ENCODE measurements at places on chromosomes 6 and 20.

DNA sequence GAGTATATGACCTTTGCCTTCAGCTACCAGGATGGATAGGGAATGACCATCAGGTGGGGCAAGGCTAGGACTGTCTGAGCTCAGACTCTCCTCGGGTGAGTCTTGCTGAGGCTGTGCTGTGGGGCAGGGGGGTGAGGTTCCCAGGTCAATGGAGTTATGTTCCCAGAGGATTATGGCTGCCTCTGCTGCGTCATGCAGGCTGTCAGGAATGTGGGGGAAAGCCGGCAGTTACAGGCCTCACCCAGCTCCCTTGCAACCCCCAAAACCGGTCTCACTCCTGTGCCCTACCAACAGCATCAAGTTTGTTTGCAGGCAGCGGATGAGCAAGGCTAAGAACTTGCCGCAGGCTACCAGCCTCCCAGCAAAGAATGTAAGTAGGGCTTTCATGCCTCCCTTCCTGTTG, 93.5 kb downstream of the ESR1 start:
- DNase-seq = no peak

DNA sequence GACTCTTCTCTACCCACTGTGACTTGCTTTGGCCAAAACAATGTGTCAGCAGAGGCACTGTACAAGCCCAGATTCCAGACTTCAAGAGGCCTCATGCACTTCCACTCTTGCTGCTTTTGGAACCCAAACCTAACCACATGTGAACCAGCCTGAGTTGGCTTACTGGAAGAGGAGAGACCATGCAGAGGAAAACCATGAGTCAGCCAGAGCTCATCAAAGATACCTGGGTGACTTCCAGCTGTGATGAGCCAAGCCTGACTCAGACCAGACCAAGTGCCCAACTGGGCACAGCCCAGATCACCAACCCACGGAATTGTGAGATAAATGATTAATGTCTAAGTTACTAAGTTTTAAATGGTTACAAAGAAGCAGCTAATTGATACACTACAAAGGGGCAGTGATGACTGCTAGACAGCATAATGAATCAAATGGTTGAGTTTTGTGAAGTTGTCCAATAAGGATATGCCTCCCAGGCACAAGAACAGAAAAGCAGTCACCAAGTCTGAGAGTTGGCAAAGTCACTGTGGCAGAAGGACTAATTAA, 16.2 kb upstream of the BEND6 start:
- no peak for DNase-seq

DNA sequence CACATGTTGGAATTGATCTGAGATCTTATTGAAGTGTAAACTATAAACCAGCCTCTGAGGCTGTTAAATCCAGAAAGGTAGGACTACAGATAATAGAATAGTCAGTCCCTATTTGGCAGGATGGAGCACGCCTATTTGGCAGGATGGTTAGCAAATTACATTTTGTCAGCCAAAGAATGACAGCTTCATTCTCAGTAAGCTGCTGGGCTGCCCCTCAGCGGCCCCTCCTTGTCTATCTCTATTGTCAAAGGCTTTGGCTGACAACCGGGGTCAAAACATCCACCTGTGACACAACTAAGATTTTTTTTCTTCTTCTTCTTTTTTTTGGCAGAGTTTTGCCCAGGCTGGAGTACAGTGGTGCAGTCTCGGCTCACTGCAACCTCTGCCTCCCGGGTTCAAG, 123.4 kb upstream of the ECI2 start:
- DNase-seq = no peak

GRCh38 chr20:35319192-35319870, 27.1 kb upstream of the FAM83C start:
- no peak for DNase-seq

DNA sequence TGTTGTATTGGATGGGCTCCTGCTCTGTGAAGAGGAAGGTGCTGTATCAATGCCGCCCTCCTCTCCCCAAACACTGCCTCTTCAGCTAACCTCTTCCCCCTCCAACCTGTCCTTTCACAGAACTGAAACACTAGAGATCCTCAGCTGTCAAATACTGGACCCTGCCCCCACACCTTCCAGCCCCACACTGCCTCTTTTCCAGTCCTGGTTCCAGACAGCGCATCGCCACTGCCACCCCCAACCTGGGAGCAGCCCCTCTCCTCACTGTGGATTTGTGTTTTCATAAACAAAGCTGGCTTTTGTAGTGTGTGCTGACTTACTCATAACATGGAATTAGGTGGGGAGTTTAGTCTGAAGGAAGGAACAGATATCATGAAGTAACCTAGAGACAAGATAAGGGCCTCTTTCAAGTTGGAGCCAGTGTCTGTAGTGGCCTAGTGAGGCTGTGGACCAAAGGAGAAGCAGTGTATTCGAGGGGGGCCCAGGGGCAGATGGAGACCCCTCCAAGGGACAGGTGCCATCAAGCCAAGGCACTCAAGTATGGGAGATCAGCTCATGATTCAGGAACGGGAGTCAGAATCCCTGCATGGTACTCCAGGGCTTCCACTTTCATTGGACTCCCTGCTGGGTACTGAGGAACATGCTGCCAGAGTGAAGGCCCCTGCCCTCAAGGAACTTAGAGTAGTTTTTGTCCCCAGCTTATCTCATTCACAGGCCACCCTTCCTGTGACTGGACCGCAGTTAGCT, 2.1 kb downstream of the SCUBE3 start:
- DNase-seq = no peak

Measured in activated CD4-positive, CD25-positive, alpha-beta regulatory T cell (primary cell).